ENCODE measurements at places on chromosomes 5 and 9.

DNA sequence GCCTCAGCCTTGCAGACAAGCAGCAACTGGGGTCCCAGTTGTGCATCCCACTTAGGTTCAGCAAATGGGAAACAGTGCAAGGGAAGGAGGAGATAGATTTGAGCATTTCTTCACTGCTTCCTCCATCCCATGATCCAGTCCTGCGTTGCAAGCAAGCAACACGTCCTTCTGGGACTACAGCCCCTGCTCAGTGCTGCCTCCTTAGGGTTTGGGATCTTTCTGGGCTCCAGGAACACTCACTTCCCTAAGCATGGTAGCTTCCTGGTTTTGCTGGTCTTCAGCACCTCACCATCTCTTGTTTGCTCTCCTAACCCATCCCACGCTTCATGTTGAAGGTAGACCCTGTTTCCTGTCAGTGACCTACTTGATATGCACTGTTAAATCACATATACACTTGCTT lies 444.7 kb downstream of the MED10 start:
- DNase-seq, result no peak

GRCh38 chr5:136062366-136063274 lies 33.8 kb downstream of the TGFBI start:
- no peak for DNase-seq

GRCh38 chr5:10111571-10111970 lies 138.1 kb downstream of the ATPSCKMT start:
- DNase-seq, result peak; percentile 44

GRCh38 chr5:171475596-171475995 lies 56.1 kb downstream of the FGF18 start:
- no peak for DNase-seq

DNA sequence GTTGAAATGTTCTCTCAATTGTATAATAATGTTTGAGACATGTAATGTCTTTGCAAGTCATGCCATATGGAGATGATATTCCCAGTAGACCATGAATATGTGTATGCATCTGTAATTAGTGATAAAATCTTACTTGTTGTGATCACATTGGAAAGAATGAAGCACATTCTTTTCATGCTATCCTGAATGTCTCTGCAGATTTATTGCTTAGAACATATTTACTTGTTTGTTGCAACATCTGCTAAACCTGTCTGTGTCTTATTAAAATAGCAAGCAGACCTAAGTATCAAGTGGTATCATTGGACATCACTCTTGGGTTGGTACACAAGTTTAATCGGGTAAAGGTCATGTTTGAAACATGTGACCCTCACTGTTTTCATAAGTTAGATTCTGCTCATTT lies 265.5 kb upstream of the CD180 start:
- DNase-seq, result no peak

GRCh38 chr5:38780316-38780715 lies 65.5 kb upstream of the OSMR start:
- no peak for DNase-seq

- no peak for DNase-seq
These were observed 4.2 kb downstream of the UHRF2 start for GRCh38 chr9:6417186-6417585.

DNA sequence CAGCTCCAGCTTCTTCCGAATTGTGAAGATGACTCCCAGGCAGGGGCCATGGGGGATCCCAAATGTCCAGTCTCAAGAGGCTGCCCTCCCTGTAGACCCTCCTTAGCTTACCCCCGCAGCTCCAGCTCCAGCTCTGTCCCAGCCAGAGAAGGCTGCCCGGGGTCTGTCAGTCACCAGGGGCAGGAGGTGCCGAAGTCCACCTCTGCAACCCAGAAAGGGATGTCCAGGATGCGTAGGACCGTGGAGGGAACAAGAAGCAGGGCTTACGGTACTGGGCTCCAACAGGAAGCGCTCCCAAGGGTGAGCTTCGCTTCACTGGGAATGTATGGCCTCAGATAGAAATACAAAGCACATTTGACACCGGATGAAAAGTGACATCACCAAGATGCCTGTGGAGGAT lies 6.0 kb downstream of the IPPK start:
- DNase-seq, result no peak

DNA sequence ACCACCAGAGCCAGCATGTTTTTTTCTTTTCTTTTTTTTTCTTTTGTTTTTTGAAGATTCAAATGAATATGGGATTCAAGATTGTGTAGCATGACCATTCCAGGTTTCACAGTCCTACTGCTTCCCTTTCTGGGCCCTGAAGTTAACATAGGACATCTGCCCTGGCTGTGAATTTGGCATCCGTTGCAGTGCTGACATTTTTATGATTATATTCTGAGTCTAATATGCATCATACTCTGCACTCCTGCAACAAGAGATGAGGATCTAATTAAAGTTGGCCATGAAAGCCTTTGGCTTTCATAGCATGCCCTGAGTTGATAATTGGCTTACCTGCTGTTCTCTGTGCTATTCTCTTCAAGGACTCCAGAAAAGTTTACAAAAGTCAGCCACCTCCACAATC lies 29.8 kb downstream of the C5orf22 start:
- DNase-seq, result no peak

DNA sequence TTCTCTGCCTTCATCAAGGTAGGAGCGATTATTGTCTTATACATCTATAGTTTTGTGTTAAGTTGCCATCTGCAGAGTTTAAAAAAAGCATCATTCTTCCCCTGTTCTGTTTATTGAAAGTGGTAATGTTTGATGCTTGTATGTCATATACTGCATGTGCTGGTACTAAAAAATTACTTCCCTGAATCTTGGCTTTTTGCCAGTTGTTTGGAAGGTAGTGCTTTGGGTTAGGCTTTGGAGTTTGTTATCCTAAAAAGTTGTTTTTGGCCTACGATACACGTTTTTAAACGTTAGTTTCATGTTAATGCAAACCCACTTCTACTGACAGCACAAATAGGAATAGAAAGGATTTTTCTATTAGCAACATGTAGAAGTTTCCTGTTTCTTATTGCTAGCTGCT lies 158.3 kb downstream of the GIN1 start:
- no peak for DNase-seq

- DNase-seq, result no peak
These were observed 116.9 kb downstream of the NPR3 start for GRCh38 chr5:32827981-32828380.

GRCh38 chr9:15642369-15642962 lies 89.6 kb downstream of the CCDC171 start:
- peak; percentile 7 for DNase-seq

- DNase-seq, result no peak
These were observed 60.7 kb downstream of the OSMR start for GRCh38 chr5:38906503-38906902.

GRCh38 chr5:102596951-102597350 lies 98.2 kb upstream of the SLCO6A1 start:
- no peak for DNase-seq

- no peak for DNase-seq
These were observed 73.1 kb downstream of the DIRAS2 start for GRCh38 chr9:90569511-90569910.
